Right ventricle myocardium inferior (tissue), 1 donor: ENCODE measurements at places on chromosomes 2 and 18.

- DNase-seq, result no peak
Measured at GRCh38 chr2:25981596-25982272, 563 bp downstream of the KIF3C start.

DNA sequence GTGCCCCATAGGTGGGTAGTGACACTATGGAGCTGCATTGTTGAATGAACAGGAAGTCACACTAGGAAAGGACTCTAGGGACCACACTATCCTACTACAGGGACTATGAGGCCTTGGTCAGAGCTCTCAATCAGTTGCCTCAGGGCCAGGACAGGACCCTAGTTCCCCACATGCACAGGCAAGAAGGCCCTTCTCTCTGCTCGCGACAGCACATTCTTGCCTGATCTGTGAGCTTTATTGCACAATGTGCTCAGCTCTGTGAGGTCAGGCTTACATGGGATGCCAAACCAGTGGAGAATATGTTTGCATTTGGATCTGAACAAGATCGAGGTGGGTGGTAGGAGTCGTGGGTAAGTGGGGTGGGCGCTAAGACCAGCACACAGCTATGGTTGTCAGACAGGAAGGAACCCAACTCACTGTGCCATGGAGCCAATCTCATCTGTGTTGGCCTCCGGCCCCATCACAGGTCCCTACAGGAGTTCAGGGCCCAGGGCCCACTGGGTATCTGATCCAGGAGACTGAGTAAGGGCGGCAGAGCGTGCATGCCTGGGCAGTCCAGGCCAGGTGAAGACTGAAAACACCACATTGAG lies 8.0 kb downstream of the PCARE start:
- DNase-seq, result no peak

DNA sequence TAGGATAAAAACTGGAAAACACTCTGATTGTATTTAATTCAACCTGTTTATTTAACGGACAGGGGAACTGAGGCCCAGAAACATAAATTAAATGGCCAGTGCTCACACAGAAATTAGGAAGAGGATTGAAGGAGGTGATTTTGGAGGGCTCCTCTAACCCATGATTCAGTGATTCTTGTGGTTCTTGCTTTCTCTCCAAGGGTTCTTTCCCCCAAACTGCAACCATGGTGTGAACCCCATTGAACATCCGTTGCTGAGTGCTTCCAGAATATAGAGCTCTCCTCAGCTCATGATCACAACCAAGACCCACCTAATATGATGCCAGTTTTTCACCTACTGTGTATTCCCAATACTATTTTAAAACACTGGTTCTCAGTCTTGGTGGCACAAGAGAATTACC lies 41.4 kb downstream of the BMP10 start:
- DNase-seq, result no peak

DNA sequence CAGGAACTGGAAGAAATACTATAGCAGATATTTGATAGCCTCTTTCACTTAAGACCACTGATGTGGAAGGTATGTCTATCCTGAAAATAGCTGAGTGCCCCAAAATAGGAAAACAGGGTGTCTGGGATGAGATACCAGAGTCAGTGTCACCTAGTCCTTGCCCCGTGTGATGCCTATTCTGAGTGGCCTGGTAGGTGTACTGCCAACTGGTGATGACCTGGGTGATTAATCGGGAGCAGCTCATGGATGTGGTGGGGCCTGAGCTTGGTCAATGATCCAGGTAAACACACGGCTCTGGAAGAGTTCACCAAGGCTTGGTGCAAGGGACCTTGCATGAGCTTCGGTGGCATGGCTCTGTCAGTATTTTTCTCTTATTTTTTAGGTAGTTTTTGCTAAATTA lies 95.2 kb downstream of the TANC1 start:
- no peak for DNase-seq

- no peak for DNase-seq
Measured at GRCh38 chr18:28916456-28916855, 739.5 kb upstream of the CDH2 start.
